ENCODE measurements at places on chromosomes 1 and 21.

- no peak for DNase-seq
Observed at GRCh38 chr1:207261971-207262370, 59.5 kb upstream of the CD55 start.

- DNase-seq: peak; percentile 34
Observed at GRCh38 chr1:17207966-17208418, 3.1 kb downstream of the PADI1 start.

DNA sequence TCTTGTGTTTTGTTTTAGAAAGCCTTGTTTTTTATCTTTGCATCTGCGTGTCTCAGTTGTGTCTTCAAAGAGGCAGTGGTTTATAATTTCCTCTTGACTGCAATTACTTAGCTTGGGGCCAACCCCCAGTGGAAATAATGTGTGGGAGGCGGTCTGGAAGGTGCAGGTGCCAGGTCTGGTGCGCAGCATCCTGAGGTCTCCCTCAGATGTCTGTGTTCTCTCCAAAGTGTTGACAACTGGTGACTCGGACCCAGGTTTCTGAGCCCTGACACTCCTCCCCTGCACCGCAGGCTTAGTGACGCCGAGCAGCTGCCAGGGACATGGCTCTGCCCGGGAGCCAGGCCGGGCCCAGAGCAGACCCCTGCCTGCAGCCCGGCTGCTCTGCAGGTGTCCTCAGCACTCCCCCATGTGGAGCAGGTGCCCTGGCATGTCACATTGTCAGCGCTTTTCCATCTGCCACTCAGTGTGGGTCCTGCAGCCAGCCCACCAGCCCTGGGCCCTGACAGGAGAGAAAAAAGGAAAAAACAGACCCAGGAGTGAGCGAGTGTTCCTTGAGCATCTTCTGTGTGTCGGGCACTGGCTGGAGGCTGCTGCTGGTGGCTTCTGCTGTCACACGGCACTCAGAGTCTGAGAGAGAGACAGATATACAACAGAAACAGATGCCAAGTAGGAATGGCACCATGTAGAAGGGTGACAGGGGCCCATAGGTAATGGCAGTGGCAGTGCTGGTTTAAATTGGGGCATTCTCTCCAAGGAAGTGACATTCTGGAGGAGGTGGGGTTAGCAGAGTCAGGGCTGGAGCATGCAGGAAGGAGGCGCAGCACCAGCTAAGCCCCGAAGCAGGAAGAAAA is 24.8 kb upstream of the SELENON start:
- peak; percentile 87 for DNase-seq

- no peak for DNase-seq
Observed at GRCh38 chr1:226719596-226720387, 19.3 kb downstream of the ITPKB start.

- no peak for DNase-seq
Observed at GRCh38 chr1:61293197-61293596, 210.8 kb downstream of the NFIA start.

- DNase-seq: no peak
Observed at GRCh38 chr1:192632641-192633532, 3.1 kb upstream of the RGS13 start.

- no peak for DNase-seq
Observed at GRCh38 chr1:212513586-212513985, 80.9 kb downstream of the NENF start.

DNA sequence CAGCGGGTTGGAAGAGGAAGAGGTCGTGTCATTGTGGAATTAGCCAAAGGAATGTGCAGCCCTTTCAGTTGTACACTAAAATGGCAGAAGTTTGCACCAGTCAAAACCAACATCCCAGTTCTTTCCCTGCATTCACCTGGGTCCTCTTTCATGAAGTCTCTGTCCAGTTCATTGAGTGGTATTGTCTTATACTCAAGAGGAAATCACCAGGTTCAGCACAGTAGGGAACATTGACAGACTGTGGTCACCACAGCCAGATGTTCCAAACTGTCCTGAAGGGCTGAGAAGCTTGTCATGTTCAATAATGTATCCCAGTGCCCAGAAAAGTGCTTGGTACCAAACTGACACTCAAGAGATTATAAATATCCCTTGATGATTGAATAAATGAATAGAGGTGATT is 131.6 kb downstream of the GLUL start:
- DNase-seq: no peak

GRCh38 chr1:186291271-186291670 is 83.8 kb downstream of the TPR start:
- DNase-seq: no peak

- DNase-seq: no peak
Observed at GRCh38 chr1:151184211-151184610, 5.8 kb downstream of the VPS72 start.

GRCh38 chr1:36481771-36482723 is 666 bp downstream of the CSF3R start:
- no peak for DNase-seq

- no peak for DNase-seq
Observed at GRCh38 chr21:37863842-37864241, 52.4 kb downstream of the KCNJ6 start.

DNA sequence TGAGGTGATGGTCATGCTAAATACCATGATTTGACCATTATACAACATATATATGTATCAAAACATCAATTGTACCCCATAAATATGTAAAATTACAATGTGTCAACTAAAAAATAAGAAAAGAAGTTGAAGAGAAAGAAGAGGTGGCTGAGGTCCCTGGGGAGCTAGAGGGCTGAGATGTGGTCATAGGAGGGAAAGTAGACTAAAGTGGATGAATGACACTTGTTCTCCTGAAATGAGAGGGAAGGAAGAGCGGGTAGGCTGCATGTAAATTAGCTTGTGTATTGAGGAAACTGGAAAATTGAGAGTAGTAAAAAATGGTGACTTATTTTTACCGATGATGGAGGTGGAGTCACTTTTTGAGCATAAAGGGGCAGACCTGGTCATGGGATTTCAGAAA is 117.0 kb downstream of the ST6GALNAC3 start:
- DNase-seq: no peak

- no peak for DNase-seq
Observed at GRCh38 chr1:8745346-8745745, 72.1 kb downstream of the RERE start.

DNA sequence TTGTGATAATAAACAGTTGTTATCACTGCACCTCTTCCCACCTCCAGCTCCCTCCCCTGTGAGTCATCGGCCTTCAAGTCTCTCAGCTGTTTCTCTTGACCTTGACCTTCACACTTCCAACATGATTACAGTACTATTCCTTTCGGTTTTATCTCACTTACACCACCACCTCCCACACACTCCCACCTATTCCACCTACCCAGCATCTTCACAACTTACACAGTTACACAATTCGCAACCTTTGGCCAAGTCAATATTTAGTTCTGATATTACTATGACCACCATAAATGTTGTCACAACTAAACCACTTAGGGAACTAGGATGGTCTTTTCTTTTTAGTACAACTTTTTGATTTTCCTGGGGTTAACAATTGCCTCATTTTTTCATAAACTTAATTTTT is 60.2 kb downstream of the RIPK4 start:
- no peak for DNase-seq

DNA sequence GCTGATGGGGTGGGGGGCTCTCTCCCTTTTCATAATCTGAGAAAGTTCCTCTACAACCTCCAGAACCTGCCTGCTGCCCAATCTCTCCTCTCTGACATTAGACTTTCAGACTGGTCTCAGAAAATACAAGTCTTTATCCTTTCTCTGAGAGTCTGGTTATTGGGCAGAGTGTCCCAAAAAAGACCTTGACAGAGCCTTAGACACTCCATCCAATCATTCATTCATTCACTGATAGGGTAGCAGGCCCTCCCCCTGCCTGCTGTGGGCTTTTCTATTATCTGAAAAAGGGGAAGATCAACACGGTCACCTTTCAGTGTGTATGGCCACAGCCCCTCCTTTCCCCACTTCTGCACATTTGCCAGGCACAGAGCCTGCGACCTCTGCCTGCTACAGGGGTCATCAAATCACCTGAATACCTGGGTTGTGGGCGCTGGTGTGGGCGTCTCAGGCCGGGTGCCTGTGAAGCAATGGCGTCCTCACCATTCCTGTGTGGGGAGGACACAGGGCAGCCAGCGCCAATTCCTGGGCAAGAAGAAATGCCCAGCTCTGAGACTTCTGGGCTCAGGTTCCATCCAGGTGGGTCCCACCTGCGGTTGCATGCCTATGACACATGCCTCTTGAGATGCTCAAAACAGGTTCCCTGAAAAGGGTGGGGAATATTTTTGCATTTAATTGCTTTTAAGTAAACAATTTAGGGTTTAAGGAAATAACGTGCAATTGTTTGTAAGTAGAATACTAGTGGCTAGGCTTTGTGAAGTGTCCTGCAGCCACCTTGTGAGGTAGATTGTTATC is 52.8 kb downstream of the ELK4 start:
- no peak for DNase-seq

DNA sequence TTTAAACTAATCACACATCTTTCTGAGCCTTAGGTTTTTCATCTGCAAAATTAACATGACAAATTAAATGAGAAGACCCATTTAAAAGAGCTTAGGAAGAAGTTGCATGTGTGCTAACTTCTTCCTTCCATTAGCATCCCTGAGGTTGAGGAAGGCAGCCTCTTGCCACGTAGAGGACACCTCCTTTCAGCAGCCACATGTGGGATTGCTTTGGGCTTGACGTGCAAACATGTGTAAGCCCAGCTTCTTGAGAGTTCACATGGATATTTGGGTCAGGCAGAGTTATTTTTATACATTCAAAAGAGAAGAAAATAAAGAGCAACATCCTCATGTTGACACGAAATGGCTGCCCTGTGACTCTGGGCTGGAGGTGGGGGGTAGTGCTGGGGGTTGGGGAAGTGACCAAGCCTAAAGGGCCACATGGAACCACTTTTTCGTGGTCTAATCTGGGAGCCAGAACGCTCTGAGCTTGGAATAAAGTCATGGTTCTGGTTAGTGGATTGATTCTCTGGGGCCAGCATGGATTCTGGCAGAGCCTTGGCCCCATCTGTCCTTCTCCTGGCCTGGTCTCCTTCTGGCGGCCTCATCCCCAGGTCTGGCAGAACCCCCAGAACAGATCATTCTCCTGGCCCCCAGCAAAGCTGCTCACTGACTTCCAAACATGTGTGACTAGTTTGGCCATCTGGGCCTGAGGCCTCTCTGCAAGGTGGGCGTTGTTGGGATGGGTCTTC is 137.1 kb upstream of the USP24 start:
- DNase-seq: no peak
